ENCODE measurements at places on chromosomes 7 and 10.

GRCh38 chr10:84825330-84825729 is 496.9 kb downstream of the CCSER2 start:
- no peak for DNase-seq

DNA sequence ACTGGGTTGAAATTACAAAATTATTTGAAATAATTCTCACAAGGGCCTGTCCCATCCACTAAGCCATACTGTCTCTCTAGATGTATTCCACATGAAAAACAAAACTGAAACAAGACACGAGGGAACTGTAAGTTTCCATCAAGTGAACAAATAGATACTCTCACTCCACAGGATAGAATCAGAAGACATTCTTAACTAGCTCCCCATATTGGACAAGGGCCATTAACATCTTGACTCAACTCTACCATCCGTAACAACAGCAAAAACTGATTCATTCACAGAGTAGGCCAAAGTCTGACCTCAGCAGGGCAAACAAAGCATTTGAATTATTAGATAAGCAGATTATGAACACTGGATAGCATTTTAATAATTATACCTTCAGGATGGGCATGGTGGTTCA is 29.1 kb downstream of the UBE2H start:
- DNase-seq = no peak

- no peak for DNase-seq
Observed at GRCh38 chr10:29849126-29849833, 210.1 kb downstream of the JCAD start.

GRCh38 chr10:44517635-44518034 is 132.7 kb upstream of the CXCL12 start:
- no peak for DNase-seq

- DNase-seq = no peak
Observed at GRCh38 chr7:102288285-102288930, 1.7 kb downstream of the SH2B2 start.

- DNase-seq = no peak
Observed at GRCh38 chr7:66845379-66846095, 75.5 kb upstream of the TMEM248 start.

DNA sequence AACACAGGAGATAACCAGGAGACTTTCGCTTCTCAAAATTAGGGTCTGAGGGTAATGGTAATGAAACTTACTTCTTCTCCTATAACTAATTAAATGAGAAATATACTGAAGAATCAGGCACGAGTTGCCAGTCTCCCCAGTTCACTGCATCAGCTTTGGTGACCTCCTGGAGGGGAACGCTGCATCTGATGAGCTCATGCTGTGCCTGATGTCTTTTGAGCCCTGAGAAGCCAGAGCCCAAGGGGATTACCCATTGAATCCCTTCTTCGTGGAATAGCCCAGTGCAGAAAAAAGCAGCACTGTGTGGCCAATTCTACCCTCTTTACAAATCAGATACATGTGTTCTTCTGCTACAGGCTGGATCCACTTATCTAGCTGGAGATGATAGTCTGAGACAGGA is 45.1 kb downstream of the CYP2C9 start:
- no peak for DNase-seq

- peak; percentile 39 for DNase-seq
Observed at GRCh38 chr7:23261843-23262452, 15.4 kb downstream of the GPNMB start.

DNA sequence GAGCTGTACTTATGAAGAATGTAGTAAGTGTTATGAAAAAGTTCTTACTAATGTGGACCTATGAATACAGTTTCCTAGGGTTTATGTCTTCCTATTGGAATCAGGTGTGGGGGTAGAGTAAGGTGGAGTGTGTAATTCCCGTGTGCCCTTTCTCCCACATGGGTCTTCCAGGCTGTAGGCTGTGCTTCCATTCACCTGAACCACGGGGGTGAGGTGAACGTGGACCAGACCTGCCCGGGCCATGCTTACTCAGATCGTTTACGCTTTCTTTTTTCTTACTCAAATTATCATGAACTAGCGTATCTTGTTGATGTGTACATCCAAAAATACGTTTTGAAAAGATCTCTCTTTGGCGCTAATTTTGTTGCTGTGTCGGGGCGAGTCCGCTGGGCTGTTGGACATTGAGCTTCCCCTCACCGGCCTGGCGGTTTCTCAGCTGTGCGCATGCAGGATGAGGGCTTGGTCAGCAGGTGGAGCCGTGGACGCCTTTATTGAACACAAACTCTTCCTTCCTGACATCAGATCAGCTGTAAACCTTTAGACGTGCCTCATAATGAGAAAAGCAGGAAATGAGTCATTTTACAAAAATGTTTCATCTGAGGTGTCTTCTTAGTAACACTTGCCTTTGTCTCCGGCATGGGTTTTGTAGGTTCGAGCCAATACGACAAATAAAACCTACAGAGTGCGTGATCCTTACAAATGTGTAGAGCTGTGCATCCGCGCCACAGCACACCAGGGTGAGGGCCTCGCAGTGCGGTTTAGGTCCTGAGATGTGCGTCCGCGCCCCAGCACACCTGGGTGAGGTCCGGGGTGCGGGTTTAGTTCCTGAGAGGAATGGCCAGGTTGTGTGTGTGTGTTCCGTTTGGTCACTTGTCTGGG is 53.8 kb downstream of the WDR37 start:
- peak; percentile 80 for DNase-seq

GRCh38 chr7:30445770-30446169 is 32.8 kb downstream of the NOD1 start:
- peak; percentile 65 for DNase-seq

- no peak for DNase-seq
Observed at GRCh38 chr7:50155755-50156154, 62.7 kb upstream of the ZPBP start.

DNA sequence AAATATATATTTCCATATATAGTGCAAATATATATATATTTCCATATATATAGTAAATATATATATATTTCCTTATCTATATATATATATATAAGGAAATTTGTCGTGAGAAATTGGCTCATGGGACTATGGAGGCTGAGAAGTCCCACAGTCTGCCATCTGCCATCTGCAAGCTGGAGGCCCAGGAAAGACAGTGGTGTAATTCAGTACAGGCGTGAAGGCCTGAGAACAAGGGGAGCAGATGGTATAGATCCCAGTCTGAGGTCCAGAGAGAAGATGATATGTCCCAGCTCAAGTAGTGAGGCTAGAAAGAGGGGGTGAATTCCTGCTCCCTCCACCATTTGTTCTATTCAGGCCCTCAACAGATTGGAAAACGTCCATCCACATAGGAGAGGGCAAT is 78.9 kb downstream of the MTPN start:
- DNase-seq = no peak

DNA sequence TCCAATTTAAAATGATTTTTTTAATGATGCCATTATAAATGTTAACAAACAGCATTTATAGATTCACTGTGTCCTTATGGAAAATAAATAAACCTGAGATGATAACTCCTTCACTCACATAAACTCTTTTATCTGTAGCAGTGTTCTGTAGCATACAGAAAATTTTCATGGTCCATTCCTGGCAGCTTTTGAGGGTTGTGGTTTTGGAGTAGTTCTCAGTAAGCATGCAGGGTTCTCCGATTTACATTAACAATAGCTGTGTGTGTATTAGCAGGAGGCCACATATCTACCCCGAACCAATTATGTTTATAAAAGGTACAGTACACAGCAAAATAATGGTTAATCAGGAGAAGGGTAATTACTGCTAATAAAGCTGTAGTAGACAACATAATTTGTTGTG is 162.7 kb downstream of the CDCA7L start:
- no peak for DNase-seq

DNA sequence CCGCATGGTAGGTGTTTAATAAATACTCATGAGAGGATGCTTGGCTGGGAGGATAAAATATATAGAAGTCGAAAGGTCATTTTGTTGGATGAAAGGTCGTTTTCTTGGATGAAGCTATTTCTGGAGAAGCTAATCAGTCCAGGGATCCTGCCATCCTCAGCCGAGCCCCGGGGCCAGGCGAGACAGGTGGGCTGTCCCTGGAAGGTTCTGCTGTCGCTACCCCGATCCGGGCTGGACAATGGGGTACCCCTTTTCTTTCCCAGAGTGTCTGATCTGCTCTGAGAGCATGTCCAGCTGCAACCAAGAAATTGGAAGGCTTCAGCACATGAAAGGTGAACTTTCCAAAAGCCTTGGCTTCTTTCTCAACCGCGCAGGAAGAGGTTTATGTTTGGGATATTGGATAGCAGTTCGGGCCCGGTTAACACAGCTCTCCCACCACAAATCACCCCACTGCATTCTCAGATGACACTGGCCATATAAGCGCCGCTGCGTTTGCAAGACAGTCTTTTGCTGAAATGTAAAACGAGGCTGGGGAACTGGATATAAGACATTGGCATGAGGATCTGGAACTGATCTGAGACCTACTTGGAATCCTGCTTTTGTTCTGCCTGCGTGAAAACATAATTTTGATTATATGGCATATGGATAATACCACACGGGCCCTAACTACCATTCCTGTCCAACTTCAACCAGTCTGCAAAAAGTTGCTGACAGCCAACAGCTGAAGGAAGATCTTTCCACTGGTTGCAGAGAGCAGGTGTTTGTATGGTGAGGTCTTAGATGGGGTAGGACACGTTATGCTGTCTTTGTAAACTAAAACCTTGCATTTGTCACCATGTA is 31.2 kb upstream of the MSRB2 start:
- no peak for DNase-seq

- no peak for DNase-seq
Observed at GRCh38 chr10:28560617-28561016, 27.7 kb downstream of the WAC start.

GRCh38 chr10:113498997-113499396 is 53.9 kb upstream of the HABP2 start:
- no peak for DNase-seq

DNA sequence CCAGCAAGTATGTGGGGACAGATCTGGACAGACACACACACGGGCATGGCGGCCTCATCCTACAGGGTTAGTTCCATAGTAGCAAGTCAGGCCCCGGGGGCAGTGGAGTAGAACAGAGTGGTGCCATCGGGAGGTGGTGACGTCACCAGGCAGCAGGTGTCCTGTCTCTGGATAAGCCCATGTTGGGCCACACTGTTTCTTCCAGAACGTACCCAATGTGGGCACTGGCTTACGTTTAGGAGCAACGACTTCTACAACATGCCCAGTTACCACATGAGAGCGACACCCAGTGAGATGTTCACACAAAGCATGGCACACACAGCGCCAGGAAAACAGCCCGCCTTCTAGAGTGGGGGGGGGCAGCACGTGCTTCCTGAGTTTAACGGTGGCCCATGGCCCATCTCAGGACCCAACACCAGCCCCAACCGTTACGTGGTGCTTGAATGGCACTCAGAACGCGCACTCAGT is 67.8 kb downstream of the CTBP2 start:
- no peak for DNase-seq

- no peak for DNase-seq
Observed at GRCh38 chr10:71638822-71639719, 80.5 kb downstream of the C10orf105 start.

- DNase-seq = no peak
Observed at GRCh38 chr10:8978100-8978499, 923.6 kb downstream of the GATA3 start.

Measured in CD4-positive, alpha-beta T cell treated with Interleukin-6 at 100 ng/mL for 8 hours (primary cell).